Activated gamma-delta T cell (primary cell): ENCODE measurements at places on chromosomes 7 and 10.

- DNase-seq, result no peak
Observed at GRCh38 chr7:151065516-151065915, 6.1 kb downstream of the SLC4A2 start.

DNA sequence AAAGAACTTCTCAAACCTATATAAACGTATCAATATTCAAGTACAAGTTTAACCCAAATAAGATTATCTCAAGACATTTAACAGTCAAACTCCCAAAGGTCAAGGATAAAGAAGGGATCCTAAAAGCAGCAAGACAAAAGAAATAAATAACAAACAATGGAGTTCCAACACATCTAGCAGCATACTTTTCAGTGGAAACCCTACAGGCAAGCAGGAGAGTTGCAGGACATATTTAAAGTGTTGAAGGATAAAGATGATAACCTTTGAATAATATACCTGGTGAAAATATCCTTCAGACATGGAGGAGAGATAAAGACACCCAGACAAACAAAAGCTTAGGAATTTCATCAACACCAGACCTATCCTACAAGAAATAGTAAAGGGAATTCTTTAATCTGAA is 82.8 kb downstream of the TES start:
- no peak for DNase-seq

GRCh38 chr7:133359449-133359848 is 106.6 kb downstream of the EXOC4 start:
- no peak for DNase-seq

DNA sequence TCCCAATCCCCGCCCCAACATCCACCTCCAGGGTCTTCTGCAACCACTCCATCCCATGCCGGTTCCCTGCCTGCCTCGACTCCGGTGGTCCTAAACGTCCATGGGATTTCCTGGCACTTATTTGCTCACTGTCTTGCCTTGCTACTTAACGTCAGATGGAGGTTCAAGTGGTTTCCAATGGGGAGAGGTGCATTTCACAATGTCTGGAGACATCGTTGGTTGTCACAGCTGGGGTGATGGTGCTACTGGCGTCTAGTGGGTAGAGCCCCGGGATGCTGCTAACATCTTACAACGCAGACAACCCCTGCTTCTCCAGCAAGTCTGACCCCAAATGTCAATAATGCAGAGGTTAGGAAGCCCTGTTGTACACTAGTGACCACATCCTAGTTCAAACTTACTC is 82.9 kb upstream of the ANLN start:
- no peak for DNase-seq

- no peak for DNase-seq
Observed at GRCh38 chr10:124123156-124123555, 29.8 kb upstream of the CHST15 start.
